ENCODE measurements at places on chromosomes 13 and 19. TPM values are rescaled to one million over a fixed set of nuclear protein-coding genes. Genes with fewer than 3 reads are reported as not detected.

RFPL4AL1 gene
- not detected for total RNA-seq

APOE gene
- total RNA-seq: 3,480 TPM

FFAR2 gene
- 0.64 TPM for total RNA-seq

FGF21 gene
- total RNA-seq: 55.3 TPM

SBK3 gene
- total RNA-seq: 0.33 TPM

CELF5 gene
- total RNA-seq: 0.20 TPM

SKA3 gene
- 0.71 TPM for total RNA-seq

CADM4 gene
- 2.2 TPM for total RNA-seq

C1QTNF9 gene
- 0.11 TPM for total RNA-seq

ZMYM5 gene
- total RNA-seq: 3.8 TPM

CDK8 gene
- 10.5 TPM for total RNA-seq

CEACAM3 gene
- total RNA-seq: 0.42 TPM

LILRA5 gene
- total RNA-seq: 4.3 TPM

ZSCAN5C gene
- total RNA-seq: not detected

TMEM255B gene
- total RNA-seq: 2.5 TPM

Data from right lobe of liver (tissue), 6 donors.